ENCODE measurements at places on chromosomes 6 and 20.

DNA sequence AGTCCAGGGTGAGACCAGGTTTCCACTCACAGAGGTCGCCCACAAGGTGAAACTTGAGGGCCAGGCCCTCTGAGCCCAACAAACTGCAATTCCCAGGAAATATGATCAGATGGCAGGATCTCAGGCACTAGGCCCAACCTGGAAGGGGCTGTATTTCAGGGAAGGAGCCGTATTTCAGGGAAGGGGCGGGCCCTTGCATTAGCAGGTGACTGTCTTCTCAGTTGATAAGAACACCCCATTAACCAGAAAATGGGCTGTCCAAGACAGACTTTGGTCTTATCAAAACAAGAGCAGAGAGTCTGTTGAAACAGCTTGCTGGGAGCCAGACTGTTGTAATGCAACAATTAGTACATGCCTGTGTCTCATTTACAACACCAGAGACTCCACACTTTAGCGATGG, 10.9 kb upstream of the BNIP5 start:
- ATAC-seq, result no peak

DNA sequence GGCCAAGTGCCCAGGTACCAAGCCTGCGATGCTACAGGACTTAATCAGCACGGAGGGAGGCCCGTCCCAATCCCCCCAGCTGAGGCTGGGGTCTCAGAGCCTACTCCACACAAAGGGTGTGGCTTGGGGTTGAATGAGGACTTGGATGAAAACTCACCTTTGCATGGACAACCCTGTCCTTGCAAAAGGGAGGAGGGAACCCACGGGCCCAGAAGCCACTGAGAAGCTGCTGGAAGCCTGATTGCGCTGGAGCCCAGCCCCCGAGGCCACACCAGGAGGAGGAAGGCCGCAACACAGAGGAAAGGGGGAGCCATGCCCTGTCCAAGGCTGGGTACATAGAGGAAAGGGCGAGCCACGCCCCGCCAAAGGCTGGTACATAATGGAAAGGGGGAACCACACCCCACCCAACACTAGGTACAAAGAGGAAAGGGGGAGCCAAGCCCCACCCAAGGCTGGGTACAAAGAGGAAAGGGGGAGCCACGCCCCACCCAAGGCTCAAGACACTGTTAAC, 158.8 kb downstream of the DLL1 start:
- no peak for ATAC-seq

DNA sequence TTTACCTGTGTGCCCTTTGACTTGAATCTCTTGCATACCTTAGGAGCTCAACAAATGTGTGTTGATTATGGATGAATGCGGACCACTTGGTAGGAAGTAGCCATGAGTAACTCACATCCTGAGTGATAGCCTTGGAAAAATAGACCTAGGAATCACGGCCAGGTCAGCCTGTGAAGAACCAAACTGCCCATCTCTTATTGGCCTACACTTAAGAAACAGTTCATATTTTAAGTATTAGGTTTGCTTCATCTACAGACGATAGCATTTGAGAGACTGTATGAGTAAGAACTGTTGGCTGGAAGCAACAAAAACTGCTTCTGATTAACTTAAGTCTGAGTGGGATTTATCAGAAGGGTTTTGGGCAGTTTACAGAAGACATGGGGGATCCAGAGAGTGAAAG, 320.1 kb upstream of the PRND start:
- ATAC-seq, result no peak

- no peak for ATAC-seq
Measured at GRCh38 chr20:38355161-38356012, 9.1 kb downstream of the LBP start.

GRCh38 chr20:6421321-6422248, 298.8 kb upstream of the FERMT1 start:
- no peak for ATAC-seq

GRCh38 chr20:14355791-14356190, 18.4 kb upstream of the FLRT3 start:
- no peak for ATAC-seq
